ENCODE measurements at places on chromosomes 16 and 17.

GRCh38 chr17:163514-164098 lies 17.8 kb downstream of the DOC2B start:
- no peak for DNase-seq

DNA sequence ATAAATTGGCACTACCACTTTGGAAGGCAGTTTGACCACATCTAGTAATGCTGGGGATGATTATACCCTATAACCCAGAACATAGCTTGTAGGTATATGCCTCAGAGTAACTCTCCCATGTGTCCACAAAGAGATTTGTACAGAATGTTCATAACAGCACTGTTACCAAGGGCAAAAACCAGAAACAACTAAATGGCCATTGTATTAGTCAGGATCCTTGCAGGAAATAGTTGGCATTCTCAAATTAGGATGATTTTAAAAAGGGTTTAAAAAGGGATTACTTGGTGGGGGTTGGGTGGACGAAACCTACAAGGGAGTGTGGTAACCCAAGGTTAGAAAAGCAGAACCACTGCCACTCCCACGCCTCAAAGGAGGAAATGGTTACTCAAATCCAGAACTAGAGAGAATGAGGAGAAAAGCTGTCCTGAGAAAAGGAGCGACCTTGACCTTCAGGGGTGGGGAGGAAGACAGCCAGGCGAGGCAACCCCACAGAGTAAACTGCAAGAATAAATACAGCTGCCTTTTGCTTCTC lies 2.1 kb downstream of the CPPED1 start:
- DNase-seq = no peak

DNA sequence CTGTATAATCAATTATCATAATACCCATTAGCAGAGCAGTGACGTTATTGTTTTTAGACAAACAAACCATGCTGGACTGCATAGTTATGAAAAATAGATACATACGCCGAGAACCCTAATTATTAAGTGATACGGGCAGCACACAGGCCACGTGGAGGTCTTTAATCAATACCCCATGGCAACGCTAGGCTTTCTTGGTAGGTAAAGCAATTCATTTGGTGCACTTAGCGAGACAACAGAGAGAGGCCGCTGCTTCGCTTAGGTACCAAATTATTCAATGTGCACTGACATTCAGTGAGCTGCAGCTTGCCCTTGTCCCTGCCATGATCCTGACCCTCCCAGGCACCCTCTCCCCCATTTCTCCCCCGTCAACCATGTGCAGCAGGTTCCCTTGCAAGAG lies 12.9 kb downstream of the SALL1 start:
- no peak for DNase-seq

- DNase-seq = no peak
These were observed 58.4 kb upstream of the MARCHF10 start for GRCh38 chr17:62866471-62866870.

GRCh38 chr17:75950421-75950820 lies 9.6 kb upstream of the FBF1 start:
- DNase-seq = no peak

- DNase-seq = no peak
These were observed 7.1 kb upstream of the CHD3 start for GRCh38 chr17:7881276-7882054.

All from T follicular helper cell (primary cell).